ENCODE measurements at places on chromosomes 7 and 10. TPM values are rescaled to one million over a fixed set of nuclear protein-coding genes. Genes with fewer than 3 reads are reported as not detected.

Gene ACHE
- 11.0 TPM for total RNA-seq

Gene PLAC9
- 0.82 TPM for total RNA-seq

Gene ZNRF2
- total RNA-seq: 57.1 TPM

Gene MRLN
- not detected for total RNA-seq

Gene PNLIPRP3
- not detected for total RNA-seq

Gene LRRC18
- not detected for total RNA-seq

Gene PIK3CG
- 1.6 TPM for total RNA-seq

Gene PON3
- total RNA-seq: 0.41 TPM

Gene GPR141
- not detected for total RNA-seq

Gene RPEL1
- not detected for total RNA-seq

Gene CRTAC1
- total RNA-seq: 7.3 TPM

Gene NUTM2A
- total RNA-seq: 1.6 TPM

Gene ANKRD7
- total RNA-seq: 12.2 TPM

Gene AASS
- total RNA-seq: 14.7 TPM

Gene LDB1
- total RNA-seq: 94.2 TPM

Gene NPFFR1
- 1.2 TPM for total RNA-seq

Gene GRM3
- 155 TPM for total RNA-seq

Gene TACR2
- total RNA-seq: 0.82 TPM

Gene DNAAF5
- 6.5 TPM for total RNA-seq

Gene FXYD4
- not detected for total RNA-seq

Gene PRSS37
- not detected for total RNA-seq

Gene ACTL6B
- total RNA-seq: 163 TPM

Gene OPN4
- total RNA-seq: not detected

Gene CDK5
- total RNA-seq: 47.7 TPM

Gene ADCK2
- total RNA-seq: 48.9 TPM

Gene C7orf57
- under 0.01 TPM for total RNA-seq
